ENCODE measurements at places on chromosomes 6 and 20.

DNA sequence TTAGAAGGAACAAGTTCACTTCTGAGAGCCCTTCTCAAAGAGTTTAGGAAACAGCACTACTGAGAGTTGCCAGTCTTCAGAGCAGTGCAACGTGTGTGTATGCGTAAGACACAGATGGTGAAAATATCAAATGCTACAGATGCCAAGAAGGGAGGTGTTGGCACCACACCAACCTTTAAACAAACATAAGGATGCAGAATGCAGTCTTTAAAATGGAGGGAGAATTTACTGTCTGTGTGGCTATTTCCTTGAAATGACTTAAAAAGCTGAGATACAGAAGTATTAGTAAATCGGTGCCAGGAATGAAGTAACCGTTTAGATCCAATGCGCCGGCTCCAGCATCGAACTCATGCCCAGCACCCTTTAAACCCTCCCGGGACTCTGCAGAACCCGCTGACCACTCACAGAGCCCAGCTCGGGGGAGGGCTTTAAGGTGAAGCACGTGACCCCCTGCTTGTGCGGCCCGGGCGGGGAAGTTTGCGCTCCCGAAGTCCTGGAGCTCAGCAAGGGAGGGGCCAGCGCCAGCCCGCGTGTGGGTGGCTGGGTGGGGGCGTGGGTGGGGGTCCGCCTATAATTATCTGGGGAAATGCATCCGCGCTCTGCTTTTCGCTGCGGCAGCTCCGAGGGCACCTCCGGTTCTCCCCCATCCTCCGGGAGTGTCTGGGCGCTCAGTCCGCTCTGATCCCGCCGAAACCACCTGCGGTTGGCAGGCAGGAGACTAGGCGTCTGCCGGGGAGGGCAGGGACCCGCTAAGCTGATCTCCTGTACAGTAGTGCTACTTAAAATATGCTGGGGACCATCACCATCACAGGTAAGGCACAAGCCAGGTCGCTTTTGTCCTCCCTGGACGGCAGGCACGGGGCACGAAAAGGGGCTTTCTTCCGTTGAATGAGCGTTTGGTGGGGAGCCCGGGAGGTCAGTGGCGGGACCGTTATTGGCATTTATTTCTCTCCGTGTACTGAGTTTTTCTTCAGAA lies 66.0 kb downstream of the ZBTB2 start:
- DNase-seq: no peak

GRCh38 chr20:22962567-22963439 lies 72.3 kb upstream of the SSTR4 start:
- DNase-seq: no peak

DNA sequence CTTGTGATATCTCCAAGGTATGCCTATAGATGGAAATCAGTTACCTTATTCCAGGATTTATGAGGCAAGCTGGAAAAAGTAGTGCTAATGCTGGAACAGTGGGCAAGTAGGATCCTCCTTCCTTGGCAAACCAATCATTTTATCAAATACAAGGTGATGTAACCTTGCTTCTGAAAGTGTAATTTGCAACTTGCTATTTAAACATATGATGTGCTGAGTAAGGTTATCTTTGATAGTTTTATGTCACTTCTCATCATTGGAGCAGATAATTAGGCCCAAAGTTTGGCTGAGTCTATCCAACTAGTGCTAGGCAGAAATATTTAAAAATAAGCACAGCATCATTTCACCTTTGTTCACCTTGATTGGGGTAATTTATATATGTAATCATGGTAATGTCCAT lies 3.4 kb upstream of the SHPRH start:
- DNase-seq: no peak

GRCh38 chr20:49964964-49965780 lies 17.6 kb upstream of the SNAI1 start:
- no peak for DNase-seq

GRCh38 chr6:159305804-159306537 lies 136.8 kb downstream of the FNDC1 start:
- DNase-seq: no peak

- DNase-seq: no peak
Measured at GRCh38 chr6:64243618-64244017, 608.0 kb downstream of the PHF3 start.

- DNase-seq: no peak
Measured at GRCh38 chr6:3323696-3324261, 65.0 kb downstream of the PSMG4 start.

DNA sequence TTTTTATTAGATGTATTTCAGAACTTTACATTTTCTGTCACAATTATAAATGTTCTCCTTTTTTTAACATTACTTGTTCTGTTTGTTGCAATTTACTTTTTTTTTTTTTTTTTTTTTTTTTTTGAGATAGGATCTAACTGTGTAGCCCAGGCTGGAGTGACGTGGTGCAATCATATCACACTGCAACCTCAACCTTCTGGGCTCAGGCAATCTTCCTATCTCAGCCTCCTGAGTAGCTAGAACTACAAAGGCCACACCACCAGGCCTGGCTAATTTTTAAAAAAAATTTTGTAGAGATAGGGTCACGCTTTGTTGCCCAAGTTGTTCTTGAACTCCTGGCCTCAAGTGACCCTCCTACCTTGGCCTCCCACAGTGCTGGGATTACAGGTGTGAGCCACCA lies 15.1 kb upstream of the MBOAT1 start:
- DNase-seq: no peak

GRCh38 chr6:3882431-3882830 lies 33.3 kb downstream of the FAM50B start:
- DNase-seq: no peak

DNA sequence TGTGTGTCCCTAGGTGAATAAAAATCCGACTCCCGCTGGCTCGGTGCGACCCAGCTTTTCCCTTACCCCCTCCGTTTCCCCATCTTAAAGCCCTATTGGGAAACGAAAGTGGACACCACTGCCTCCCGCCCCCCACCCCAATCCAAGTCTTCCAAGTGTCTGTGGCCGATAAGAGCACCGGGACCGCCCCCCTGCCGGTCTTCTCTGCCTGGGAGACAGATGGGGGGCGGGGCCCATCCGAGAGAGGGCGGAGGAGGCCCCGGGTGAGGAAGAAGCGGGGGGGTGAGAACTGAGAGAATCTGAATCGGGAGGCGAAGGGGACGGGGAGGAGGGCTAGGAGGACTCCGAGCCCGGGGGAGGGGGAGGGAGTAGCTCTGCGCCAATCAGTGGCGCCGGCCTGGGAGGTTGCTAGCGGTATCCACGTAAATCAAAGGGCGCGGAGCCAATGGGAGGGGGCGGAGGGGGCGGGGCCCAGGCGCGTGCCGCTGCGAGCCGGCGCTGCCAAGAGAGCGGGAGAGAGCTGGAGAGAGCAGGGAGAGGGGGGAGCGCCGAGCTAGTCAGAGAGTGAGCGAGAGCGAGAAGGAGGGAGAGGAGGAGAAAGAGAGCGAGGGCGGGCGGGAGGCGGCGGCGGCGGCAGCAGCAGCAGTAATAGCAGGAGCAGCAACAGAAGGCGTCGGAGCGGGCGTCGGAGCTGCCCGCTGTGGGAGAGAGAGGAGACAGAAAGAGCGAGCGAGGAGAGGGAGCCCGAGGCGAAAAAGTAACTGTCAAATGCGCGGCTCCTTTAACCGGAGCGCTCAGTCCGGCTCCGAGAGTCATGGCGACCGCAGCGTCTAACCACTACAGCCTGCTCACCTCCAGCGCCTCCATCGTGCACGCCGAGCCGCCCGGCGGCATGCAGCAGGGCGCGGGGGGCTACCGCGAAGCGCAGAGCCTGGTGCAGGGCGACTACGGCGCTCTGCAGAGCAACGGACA lies at the start of gene POU3F2:
Gene POU3F2, plus strand, starts transcription at position 515 of the 972 bp plus-strand sequence. Its CDS starts 300 bp downstream, at position 815.
- peak; percentile 27 for DNase-seq

DNA sequence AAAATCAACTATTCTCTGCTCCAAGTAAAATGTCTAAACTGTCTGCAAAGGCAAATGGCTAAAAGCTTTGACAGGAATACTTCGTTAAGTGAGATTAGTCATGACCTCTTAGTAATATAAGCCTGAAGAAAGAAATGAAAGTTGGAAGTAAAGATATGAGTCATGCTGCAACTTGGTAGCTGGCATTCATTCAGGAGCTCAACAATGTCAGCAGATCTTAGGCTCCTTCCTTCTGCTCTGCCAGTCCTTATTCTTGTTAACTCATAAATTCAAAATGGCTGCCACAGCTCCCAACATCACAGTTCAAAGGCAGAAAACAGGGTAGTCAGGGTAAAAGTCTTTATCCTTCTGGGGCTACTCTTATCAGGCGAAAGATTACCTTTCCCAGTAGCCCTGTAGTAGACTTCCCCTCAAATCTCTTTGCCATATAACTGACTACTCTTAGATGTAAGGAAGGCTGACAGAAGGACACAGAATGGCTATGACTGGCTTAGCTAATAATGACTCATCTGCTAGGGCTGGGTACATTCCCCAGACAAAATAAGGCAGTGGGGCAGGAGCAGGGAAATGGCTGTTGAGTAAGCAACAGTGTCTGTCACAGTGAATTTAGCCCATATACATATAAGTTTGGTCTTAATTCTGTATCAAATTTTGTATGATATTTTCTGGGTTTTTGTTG lies 24.4 kb upstream of the C6orf62 start:
- no peak for DNase-seq

DNA sequence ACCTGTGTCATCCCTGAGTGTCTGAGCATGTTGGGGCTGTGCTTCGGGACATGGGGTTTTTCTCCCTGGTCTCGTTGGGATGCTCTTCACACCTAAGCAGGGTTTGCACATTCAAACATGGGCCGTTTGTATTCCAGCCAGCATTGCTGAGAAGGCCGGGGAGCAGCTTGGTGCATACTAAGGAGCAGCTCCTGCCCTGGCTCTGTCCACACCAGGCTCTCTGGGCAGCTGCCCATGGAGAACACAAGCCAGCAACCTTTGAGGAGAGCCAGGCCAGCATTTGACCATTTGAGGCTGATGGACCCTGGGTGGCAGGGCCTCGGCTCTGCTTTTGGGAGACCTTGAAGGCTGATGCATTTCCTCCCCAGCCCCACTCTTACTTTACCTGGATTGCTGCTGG lies 92.1 kb downstream of the PHACTR3 start:
- no peak for DNase-seq

GRCh38 chr20:45842169-45842812 lies 8.7 kb downstream of the SNX21 start:
- DNase-seq: no peak

GRCh38 chr6:127385668-127386430 lies 42.4 kb upstream of the ECHDC1 start:
- DNase-seq: no peak

- no peak for DNase-seq
Measured at GRCh38 chr6:21046276-21046675, 512.0 kb downstream of the CDKAL1 start.

- DNase-seq: no peak
Measured at GRCh38 chr20:50208085-50208491, 17.5 kb downstream of the CEBPB start.

GRCh38 chr6:21502682-21503081 lies 90.9 kb upstream of the SOX4 start:
- no peak for DNase-seq

DNA sequence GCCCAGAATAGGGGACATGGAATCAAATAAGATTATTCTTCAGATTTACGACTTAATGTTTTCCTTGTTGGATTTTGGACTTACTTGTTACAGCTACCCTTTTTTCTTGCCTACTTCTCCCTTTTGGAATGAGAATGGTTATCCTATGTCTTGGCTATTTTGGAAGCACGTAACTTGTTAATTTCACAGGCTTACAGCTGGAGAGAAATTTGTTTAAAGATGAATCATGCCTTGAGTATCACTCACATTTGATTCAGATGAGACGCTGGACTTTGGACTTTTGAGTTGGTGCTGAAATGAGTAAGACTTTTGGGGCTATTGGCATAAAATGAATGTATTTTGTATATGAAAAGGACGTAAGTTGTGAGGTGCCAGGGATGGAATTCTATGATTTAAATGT lies 83.3 kb downstream of the SMPDL3A start:
- no peak for DNase-seq

GRCh38 chr20:33679758-33680485 lies 5.7 kb upstream of the NECAB3 start:
- no peak for DNase-seq

DNA sequence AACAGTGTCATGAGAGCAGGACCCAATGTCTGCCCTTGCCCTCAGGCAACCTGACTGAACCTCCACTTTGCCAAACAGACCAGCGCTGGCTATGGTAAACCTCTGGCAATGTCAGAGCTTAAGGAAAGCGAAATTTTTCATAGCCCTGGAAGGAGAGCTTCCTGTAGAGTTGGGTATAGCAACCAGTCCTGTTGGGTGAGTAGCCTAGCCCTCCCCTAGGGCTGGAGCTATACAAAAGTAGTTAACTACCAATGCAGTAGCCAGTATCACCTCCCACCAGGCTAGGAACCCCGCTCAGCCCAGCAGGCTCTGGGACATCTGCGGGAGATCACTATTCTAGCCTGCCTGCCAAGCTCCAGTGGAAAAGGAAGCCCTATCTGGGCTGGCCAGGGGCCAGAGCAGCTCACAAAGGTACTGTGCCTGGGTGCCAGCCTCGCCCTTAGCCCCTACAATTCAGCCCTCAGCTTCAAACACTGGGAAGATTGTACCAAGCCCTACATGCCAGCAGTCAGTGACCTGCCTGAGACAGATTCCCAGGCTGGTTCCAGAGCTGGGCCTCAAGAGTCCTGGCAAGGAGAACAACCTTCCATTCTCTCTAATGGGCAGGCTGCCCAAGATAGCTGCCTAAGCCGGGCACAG lies 7.9 kb downstream of the WFDC3 start:
- DNase-seq: no peak

GRCh38 chr6:102485480-102485879 lies 1092.0 kb downstream of the GRIK2 start:
- no peak for DNase-seq

DNA sequence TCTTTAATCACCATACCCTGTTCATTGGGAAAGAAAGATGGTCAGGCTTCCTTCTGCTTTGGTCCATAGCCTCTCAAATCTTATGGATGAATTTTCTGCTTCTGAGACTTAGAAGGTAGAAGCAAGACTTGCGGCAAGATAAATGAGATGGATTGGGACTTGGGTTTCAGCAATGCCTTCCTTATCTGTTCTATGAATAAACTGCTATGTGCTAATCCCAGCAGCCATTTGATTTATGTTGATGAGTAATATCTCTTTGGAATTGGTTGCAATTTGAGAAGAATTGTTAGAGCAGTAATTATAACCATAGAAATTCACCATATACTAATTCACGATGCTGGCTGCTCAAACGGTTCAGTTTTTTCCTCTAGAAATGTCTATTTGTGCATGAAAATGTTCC lies 48.3 kb downstream of the TXLNB start:
- DNase-seq: no peak

DNA sequence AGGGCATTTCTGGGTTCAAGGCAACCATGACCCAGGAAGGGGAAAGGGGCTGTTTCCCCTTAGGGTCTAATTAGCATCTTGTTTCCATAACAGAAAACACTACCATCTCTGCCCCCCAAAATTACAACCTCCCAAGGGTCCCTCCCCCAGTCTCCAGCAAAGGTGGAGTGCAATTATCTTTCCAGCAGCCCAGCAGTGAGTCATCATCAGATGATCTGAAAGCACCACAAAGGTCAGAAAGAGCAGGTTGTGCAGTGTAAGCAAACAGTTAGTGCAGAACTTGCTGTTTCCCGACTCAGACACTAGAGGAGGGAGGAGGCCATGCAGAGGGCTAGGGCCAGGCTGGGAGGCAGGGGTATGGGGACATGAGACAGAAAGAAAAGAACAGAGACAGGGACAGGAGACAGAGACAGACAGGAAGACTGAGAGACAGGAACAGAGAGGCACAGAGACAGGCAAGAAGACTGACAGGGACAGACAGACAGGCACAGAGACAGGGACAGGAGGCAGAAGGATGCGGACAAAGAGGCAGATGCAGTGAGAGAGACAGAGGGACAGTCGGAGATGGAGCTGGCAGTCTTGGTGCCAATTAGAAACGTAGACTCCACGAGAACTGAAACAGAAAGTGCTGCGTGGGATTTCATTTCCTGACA lies 62.5 kb downstream of the PYGB start:
- DNase-seq: no peak

- no peak for DNase-seq
Measured at GRCh38 chr6:99512033-99512432, 3.2 kb downstream of the USP45 start.
